AG08395 (cell line): ENCODE measurements at places on chromosomes 3 and 15.
A peak's percentile ranks its signal among the peaks of the same experiment; 100 is the strongest.

DNA sequence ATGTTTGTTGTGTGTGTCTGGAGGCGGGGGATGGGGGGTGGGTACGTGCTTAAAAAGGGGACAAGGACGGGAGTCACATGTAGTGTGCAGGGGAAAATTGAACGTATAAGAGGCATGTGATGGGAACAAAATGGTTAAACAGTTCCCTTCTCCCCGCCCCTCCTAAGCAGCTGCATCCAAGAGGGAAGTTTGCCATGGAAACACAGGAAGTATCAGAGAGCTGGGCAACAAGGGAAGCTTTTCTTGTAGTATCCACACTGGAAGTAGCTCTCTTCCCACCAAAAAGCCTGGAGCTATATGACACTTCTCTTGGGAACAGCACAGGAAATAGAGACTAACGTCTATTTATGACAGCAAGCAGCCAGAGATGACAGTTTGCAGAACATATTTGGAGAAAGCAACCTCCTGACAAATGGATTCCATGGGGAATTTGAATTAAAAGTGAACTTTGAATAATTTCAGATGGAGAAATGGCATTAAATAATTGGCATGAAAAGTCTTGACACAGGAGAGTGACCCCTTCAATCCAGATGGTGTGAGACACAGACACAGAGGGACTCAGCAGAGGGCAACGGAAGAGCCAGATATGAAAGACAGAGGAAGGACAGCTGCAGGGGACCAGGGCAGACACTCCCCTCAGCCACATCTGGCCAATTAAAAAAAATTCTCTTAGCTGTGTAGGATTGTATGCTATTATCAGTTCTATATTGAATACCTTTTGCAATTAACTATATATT, 294.2 kb upstream of the TBL1XR1 start:
- peak; percentile 53 for DNase-seq

DNA sequence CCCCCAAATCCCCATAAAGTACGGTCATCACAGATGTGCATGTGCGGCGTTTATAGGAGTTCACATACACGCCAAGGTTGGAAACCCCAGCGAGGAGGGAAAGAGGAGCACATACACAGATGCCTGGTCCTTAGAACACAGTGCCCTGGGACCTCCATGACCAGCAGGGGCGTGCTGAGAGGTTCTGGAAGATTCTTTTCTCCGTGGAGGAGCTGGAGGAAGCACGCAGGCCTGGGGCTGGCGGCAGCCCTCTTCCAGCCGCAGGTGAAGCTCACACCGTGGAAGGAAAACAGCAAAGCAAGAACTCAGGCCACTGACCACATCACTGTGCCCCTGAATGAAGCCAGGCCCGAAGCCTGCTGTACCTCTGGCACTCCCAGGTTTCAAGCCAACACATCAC, 61.0 kb upstream of the SEC61A1 start:
- no peak for DNase-seq

GRCh38 chr15:80918196-80918783, 71.3 kb downstream of the MESD start:
- DNase-seq, result no peak

GRCh38 chr15:77083381-77084160, 12.7 kb upstream of the TSPAN3 start:
- DNase-seq, result peak; percentile 69

DNA sequence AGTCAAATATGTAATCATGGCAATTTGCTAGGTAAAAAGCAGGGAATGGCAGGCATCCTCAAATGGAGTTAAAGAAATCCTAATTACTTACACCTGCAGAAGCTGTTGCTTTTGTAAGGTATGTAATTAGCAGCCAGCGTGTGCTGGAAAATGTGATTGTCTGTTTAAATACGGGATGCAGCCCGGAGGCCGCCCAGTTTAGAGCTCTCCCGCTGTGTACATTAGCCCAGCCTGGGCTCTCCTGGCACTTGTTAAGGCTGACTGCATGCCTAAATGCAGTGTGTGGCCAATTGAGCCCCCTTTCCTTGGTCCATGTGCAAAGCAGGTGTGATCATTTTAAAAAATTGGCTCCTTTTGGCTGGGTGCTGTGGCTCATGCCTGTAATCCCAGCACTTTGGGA, 9.0 kb downstream of the DPH3 start:
- DNase-seq, result no peak

DNA sequence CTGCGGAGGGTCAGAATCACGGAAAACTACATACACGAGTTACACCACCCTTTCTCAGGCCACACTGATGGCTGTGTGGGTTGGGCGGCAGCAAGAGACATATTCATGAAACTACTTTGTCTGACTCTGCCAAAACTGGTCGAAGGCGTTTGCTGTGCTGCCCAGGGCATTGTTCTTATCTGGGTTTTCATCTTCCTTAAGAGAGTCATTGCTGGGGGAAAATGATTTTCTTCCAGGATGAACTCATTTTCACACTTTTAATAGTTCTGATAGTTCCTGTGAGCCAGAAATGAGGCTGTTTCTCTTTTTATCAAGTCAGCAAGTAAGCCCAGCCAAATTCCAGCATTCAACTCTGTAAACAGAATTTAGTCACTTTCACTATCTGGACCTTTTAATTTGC, 47.6 kb downstream of the TRIM71 start:
- DNase-seq, result no peak

DNA sequence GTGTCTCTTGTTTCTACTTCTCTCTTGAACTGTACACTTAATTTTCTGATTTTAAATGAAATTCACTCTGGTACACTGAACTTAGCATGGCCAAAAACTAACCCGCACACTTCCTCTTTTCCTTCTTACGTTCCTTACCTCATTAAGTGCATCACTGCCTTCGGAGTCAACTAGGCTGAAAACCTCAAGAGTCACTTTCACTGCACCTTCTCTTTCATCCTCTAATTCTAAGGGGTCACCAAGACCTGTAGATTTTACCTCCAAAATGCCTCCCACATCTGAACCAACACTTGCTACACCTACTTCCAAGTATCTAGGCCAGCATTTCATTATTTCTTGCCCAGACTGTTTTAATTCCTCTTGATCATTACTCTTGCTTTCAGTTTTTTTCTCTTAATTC, 6.6 kb downstream of the CBLB start:
- DNase-seq, result no peak

DNA sequence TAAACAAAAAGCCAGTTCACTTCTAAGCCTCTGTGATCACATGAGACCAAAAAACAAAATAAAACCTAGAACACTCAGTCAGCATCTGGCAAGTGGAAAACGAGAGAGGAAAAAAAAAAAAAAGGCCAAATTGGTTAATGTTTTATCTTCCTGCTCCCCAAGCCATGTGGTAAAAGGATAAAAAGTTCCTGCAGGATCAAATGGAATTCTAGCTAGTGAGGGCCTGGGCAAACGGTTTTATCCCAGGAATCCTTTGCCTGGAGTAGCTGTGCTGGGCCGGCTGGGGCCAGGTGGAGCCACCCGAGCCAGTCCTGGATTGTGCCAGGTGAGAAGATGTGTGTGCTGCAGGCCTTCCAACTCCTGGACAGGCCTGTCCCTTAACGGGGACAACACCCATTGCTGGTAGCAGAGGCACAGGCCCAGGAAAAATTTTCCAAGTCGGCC, 13.2 kb downstream of the SMAD6 start:
- no peak for DNase-seq

DNA sequence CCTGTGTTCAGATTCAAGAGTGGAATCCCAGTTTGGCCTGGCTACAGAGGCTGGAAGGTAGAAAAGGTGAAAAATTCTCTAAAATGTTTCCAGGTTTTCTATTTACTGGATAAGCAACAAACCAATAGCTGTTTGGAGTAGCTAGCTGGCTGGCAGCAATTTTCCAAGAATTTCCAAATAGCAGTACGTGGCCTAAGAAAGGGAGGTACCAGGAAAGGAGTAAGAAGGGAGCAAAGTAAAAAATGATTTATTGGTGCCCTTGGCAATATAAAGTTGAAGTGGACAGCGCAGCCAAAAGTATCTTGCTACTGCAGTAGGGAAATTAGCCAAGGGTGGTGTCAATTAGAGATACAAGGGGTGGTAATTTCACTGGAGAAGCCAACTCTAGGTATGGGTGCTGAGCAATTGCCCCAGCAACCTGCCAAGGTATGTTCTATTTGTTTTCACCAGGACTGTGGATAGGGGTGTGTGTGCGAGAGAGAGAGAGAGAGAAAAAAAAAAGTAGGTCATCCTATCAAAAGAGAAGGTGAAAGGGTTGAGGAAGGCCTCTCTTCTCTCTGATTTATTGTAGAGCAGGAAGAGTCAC, 40.8 kb upstream of the THBS1 start:
- no peak for DNase-seq

DNA sequence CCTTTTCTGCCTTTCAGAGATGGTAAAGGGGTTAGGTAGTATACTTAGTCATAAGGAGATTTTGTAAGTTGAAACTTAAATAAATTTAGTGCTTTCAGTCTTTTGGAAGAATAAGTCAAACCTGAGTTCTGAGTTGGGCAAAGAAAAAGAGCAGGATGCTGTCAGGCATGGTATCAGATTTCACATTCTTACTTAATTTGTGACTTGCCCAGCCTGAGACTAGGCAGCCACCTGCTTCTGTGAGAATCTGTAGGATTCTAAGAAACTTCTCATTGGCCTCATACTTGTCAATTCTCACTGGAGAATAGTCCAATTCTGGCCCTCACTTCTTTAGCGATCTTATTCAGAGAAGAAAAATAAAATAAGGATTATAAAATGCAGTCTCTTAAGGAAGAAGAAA, 577.5 kb downstream of the DIPK2A start:
- DNase-seq, result no peak

DNA sequence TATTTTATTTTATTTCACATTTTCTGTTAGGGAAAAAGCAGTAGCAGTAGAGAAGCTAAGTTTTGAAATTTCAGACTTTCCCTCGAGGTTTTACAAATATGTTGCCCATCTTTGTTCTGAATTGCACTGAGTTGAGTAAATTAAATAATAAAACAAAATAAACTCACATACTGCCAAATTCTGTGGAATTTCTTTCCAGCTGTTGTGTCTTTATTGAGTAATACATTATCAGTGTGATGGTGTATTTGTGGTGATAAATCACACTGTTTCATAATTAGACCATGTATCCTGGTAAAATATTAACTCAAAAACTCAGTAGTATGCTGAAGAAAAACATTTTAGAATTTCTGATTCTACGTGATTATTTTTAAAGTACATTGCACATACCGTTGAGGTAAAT, 592.1 kb downstream of the SI start:
- peak; percentile 10 for DNase-seq

DNA sequence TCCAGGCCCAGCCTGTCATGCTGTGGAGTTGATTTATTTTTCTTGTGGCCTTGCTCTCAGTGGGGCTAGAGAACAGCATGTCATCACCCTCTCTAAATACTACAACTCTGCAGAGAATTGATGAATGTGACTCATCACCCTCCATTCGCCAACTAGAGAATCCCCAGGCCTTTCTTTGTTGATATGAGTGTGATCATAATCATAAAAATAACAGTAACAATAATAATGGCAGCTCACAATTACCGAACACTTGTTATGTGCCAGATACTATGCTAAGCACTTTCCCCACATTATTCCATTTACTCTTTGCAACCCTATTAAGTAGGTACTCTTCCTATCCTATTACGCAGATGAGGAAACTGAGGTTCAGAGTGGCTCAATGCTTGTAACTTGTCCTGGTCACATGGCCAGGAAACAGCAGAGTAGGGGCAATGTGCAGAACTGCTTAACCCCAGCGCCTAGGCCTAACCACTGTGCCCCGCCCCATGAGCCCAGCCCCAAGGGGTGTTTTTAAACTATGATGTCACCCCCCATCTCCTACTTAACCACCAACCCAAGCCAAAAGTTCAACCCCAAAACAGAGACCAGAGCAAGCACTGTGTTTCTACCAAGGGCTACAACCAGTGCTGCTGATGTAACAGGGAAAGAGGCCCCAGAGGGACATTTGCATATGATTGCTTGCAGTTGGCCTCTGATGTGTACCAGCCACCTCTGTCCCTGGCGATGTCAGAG, 104.5 kb downstream of the ADCY5 start:
- DNase-seq, result peak; percentile 27

GRCh38 chr3:56314842-56315241, 153.4 kb downstream of the ERC2 start:
- DNase-seq, result peak; percentile 86

DNA sequence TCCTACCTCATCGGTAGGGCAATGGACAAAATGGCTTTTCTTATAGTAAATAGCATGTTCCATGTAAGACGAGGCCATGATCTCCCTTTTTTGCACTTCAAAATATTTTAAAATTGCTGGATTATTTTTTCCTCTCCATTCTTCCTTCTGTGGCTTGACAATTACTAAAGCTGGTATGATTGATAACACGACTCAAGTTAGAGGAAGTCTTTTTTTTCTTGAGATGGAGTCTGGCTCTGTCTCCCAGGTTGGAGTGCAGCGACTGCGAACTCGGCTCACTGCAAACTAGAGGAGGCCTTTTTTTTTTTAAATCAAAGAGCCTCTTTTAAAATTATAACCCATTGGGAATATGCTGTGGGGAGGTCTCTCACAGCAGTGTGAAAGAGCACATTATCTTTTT, 124.5 kb upstream of the TBL1XR1 start:
- no peak for DNase-seq

DNA sequence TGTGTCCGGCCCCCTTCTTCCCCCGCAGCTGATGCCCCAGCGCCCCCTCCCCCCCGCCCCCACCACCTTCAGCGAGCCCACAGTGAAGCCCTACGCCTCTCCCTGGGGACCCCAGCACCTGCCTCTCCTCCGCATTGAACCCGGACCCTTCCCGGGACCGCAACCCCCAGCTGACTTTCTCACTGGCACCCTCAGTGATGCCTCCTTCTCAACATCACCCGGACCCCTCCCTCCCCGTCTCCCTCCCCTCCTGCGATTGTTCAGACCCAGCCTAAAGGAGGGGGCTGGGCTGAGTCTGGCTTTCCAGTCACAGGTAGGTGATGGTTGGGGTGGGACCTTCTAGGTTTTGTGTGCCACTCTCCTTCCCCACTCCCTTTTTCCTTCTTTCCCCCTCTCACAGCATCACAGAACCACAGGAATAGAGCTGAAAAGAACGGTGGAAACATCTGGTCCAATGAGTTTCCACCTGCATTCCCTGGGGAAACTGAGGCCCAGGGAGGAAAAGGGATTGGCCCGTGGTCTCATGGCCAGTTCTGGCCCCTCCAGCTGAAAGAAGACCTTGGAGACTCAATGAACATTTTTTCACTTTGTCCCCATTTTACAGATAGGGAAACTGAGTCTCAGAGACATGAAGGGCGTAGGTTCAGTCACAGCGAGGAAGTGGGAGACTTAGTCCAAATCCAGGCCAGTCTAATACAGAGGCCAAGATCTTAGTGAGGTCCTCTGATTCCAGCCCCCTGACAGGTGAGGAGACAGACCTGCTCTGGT, 828 bp downstream of the CAND2 start:
- DNase-seq, result no peak

- peak; percentile 65 for DNase-seq
Observed at GRCh38 chr3:72082186-72082715, 297.3 kb upstream of the PROK2 start.

GRCh38 chr15:47813748-47814384, 96.6 kb downstream of the SEMA6D start:
- DNase-seq, result no peak
